Fibroblast of the aortic adventitia (primary cell): ENCODE measurements at places on chromosomes 2 and 18. TPM values are rescaled to one million over a fixed set of nuclear protein-coding genes. Genes with fewer than 3 reads are reported as not detected.

GRCh38 chr2:65264821-65265670 lies 37.4 kb downstream of the ACTR2 start:
- DNase-seq = peak; percentile 94

Gene ANKRD23
- 2.3 and 6.0 TPM in 2 replicates for total RNA-seq

GRCh38 chr18:48152549-48152948 lies 222.1 kb upstream of the SMAD2 start:
- peak; percentile 62 for DNase-seq

Gene IL1B
- total RNA-seq = 2.4 TPM in 1 of 2 replicates, not detected in the other
